Endothelial cell (in vitro differentiated cells): ENCODE measurements at places on chromosomes 16 and 17.

- peak; percentile 95 for DNase-seq
- no peak overlapping the region for H3K27ac ChIP-seq
- no peak overlapping the region for H3K4me3 ChIP-seq
Measured at GRCh38 chr17:74957935-74958740, 14.4 kb downstream of the HID1 start.

- no peak overlapping the region for H3K27ac ChIP-seq
- no peak overlapping the region for H3K4me3 ChIP-seq
- peaks cover 8% of the 10 kb centered on the region for H3K4me1 ChIP-seq
Measured at GRCh38 chr17:8935191-8935590, 30.3 kb downstream of the PIK3R5 start.

DNA sequence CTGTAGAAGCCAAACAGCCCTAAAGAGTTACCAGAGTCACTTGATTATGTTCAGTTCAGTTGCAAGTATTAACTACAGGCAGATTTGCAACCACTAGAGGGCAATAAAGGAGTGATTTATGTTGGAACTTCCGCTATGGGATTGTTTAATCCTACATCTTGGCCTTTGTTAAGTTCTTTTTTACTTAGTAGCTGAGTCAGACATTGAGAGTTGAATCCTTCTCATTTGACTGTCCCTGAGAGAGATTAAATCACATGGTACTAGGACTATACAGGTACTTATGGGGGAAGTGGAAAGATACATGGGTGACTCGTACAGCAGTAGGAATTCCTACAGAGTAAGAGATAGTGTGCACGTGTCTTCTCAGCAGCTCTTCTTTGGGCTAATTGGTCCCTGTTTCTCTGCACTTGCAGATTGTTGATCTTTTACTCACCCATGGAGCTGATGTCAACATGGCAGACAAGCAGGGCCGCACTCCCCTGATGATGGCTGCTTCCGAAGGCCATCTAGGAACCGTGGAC, 40.3 kb downstream of the CYB561 start:
- H3K27me3 ChIP-seq: no peaks in the 10 kb centered on the region
- H3K36me3 ChIP-seq: peaks cover 26% of the 10 kb centered on the region
- DNase-seq: no peak
- no peak overlapping the region for H3K27ac ChIP-seq
- H3K4me1 ChIP-seq: peaks cover 8% of the 10 kb centered on the region
- H3K4me3 ChIP-seq: no peak overlapping the region

DNA sequence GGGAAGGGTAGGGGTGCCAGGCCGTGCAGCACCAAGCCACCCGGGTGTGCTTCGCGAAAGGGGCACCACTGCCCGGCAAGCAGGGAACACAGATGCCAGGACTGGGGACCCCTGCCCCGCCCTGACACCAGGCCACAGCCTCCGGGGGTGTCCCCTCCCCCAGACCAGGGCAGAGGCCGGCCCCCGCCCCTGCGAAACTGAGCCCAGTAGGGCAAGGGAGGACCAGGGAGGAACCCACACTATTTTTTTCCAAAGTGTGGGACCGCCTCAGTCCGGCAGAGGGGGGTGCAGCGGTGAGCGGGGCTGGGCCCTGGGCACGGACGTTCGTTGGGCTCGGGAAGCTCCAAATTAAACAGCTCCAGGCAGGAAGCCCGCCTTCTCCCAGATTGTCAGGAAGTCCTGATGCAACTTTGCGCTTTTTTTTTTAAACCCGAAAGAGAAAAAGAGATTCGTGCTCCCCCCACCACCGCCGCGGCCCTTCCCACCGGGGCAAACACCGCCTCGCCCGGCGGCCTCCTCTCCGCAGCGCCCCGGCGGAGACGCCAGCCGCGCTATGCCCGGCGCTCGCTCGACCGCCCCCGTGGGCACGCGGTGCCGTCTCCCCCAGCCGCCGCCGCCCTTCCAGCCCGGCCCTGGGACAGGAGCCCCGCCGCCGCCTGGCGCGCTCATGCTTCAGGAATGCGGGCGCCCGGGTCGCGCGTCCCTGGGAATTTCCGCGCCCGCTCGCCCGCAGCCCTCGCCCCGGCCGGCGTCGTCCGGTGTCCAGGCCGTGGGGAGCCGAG, 755 bp downstream of the PIEZO1 start:
- peak overlapping the region; percentile 90 for H3K4me3 ChIP-seq
- no peaks in the 10 kb centered on the region for H3K36me3 ChIP-seq
- peak; percentile 80 for DNase-seq
- peaks cover 6% of the 10 kb centered on the region for H3K27me3 ChIP-seq
- peaks cover 34% of the 10 kb centered on the region for H3K4me1 ChIP-seq

- no peak for DNase-seq
- H3K27me3 ChIP-seq: no peaks in the 10 kb centered on the region
- H3K36me3 ChIP-seq: peaks cover 4% of the 10 kb centered on the region
- H3K4me3 ChIP-seq: peak overlapping the region; percentile 92
- peak overlapping the region; percentile 72 for H3K27ac ChIP-seq
- H3K4me1 ChIP-seq: peaks cover 4% of the 10 kb centered on the region
Measured at GRCh38 chr17:59107306-59107670, 608 bp upstream of the TRIM37 start.

DNA sequence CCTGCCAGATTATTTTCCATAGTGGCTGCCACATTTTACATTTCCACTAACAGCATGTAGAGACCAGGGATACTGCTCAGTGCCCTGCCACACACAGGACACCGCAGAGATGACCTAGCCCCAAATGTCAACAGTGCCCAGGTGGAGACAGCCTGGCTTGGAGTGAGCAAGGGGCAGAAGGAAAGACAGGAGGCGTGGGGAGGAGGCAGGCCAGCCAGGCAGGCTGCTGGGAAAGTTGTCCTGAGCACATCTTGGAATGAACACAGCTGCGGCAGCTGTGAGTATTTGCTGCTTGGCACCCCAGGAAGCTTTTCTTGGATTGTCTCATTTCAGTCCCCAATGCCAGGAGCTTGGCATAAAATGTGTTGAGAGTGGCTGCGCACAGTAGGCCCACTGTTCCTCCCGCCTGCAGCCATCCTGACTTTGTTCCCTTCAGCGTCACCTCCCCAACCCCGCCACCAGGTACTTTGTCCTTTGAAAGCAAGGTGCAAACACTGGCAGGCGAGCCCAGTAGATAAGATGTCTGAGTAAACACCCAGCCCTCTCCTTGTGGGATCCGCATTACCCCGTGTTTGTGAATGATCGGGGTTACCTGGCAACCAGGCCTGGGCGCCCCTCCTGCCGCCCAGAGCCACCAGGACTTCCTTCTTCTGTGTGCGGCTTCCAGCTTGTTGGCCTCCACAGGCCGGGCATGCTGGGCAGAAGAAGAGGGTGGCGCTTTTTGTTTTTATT, 114.0 kb downstream of the CMIP start:
- H3K27ac ChIP-seq: peak overlapping the region; percentile 78
- H3K36me3 ChIP-seq: no peaks in the 10 kb centered on the region
- H3K27me3 ChIP-seq: peaks cover 4% of the 10 kb centered on the region
- H3K4me1 ChIP-seq: peaks cover 7% of the 10 kb centered on the region
- no peak overlapping the region for H3K4me3 ChIP-seq

GRCh38 chr17:73007407-73007806, 85.1 kb downstream of the SLC39A11 start:
- H3K27ac ChIP-seq: no peak overlapping the region
- no peak overlapping the region for H3K4me3 ChIP-seq
- H3K27me3 ChIP-seq: peaks cover 2% of the 10 kb centered on the region
- H3K4me1 ChIP-seq: peaks cover 13% of the 10 kb centered on the region
- no peaks in the 10 kb centered on the region for H3K36me3 ChIP-seq

DNA sequence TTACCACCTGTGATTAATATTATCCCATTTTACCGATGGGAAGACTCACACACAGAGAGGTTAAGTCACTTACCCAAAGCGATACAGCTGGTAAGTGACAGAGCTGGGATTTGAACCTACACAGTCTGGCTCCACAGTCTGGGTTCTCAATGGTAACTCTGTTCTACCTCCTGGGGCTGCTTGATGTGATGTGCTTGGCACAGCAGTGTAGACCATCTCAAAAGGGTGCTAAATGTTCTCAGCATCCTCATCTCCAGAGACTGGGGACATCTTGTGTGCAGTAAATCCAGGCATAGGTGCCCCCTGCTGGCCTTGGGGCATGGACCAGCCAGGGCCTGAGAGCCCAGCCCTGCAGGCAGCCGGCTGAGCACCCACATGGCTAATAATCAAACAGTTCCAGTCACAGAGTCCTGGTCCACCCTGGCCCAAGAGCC, 15.4 kb upstream of the KATNB1 start:
- DNase-seq: peak; percentile 79
- no peaks in the 10 kb centered on the region for H3K4me1 ChIP-seq
- H3K27me3 ChIP-seq: peaks cover 6% of the 10 kb centered on the region
- no peak overlapping the region for H3K4me3 ChIP-seq
- no peaks in the 10 kb centered on the region for H3K36me3 ChIP-seq
- H3K27ac ChIP-seq: no peak overlapping the region

DNA sequence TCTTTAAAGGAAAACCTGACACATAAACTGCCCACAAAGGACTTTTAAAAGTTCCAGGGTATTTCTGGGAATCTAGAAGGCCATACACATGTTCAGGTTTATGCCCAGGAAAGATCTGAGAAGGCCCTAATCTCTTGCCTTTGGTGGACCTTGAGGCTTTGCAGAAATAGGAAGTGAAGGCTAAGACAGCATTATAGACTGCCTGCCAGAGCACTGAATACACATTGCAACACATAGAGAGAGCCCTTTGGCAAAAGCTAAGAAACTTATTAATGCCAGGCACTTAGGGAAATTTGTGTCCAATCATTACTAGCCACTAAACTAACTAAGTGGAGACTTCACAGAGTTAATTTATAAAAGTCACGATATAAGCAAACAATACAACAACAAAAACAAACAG, 70.4 kb downstream of the MMD start:
- H3K36me3 ChIP-seq: no peaks in the 10 kb centered on the region
- H3K4me3 ChIP-seq: no peak overlapping the region
- peaks cover 4% of the 10 kb centered on the region for H3K27me3 ChIP-seq
- no peak overlapping the region for H3K27ac ChIP-seq
- H3K4me1 ChIP-seq: no peaks in the 10 kb centered on the region

DNA sequence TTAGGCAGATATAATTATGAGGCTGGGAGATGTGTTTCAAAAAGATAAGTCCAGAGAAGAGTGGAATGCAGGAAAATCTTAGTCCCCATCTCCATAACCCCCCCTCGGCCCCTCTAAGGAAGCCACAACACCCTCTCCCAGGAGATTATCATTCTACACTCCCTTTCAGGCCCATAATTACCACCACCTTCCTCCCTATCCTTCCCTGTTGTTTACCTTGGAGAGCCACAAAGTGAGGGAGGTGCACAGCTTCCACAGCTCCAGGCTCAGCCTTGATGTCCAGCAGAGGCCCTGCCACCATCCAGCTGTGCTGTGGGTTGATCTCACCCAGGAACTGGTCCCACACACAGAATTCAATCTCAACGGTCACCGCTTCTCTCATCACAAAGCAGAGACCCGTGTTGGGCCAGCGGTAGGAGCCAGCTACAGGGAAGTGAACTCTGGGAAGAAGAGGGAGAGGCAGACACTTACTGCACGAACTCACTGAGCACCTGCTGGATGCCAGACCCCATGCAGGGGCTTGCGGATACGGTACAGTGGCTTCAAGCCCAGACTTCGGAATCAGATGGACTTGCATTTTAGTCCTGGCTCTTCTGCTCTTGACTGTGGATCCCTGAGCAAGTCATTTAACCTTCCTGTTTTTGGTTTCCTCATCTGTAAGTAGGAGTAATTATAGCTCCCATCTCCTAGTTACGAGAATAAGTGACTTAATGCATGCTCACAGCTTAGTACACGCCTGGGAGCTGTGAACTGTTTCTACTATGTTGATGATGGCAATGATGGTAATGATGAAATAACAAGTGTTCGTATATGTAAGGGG, 44.1 kb downstream of the MIS12 start:
- H3K27ac ChIP-seq: no peak overlapping the region
- H3K4me3 ChIP-seq: no peak overlapping the region
- H3K36me3 ChIP-seq: no peaks in the 10 kb centered on the region
- peaks cover 4% of the 10 kb centered on the region for H3K27me3 ChIP-seq
- H3K4me1 ChIP-seq: no peaks in the 10 kb centered on the region

GRCh38 chr17:7383742-7384488, 3.0 kb downstream of the TNK1 start:
- H3K27me3 ChIP-seq: peaks cover 28% of the 10 kb centered on the region
- peaks cover 10% of the 10 kb centered on the region for H3K36me3 ChIP-seq
- peak; percentile 55 for DNase-seq
- peaks cover 14% of the 10 kb centered on the region for H3K4me1 ChIP-seq
- no peak overlapping the region for H3K27ac ChIP-seq
- H3K4me3 ChIP-seq: no peak overlapping the region

DNA sequence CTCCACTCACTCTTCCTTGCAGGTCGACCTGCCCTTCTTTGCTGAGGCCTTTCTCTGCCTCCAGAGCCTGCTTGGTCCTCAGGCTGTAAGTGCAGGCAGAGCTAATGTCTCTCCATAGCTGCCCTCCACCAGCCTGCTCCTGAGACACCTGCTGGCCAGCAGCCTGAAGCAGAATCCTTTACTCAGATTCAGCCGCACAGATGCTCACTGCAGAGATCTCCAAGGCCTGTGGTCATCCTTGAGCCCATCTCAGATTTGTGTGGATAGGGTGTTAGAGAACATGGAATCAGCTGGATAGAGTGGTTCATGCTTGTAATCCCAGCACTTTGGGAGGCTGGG, 11.5 kb downstream of the DEXI start:
- peaks cover 7% of the 10 kb centered on the region for H3K36me3 ChIP-seq
- DNase-seq: no peak
- H3K4me3 ChIP-seq: no peak overlapping the region
- H3K27ac ChIP-seq: no peak overlapping the region

DNA sequence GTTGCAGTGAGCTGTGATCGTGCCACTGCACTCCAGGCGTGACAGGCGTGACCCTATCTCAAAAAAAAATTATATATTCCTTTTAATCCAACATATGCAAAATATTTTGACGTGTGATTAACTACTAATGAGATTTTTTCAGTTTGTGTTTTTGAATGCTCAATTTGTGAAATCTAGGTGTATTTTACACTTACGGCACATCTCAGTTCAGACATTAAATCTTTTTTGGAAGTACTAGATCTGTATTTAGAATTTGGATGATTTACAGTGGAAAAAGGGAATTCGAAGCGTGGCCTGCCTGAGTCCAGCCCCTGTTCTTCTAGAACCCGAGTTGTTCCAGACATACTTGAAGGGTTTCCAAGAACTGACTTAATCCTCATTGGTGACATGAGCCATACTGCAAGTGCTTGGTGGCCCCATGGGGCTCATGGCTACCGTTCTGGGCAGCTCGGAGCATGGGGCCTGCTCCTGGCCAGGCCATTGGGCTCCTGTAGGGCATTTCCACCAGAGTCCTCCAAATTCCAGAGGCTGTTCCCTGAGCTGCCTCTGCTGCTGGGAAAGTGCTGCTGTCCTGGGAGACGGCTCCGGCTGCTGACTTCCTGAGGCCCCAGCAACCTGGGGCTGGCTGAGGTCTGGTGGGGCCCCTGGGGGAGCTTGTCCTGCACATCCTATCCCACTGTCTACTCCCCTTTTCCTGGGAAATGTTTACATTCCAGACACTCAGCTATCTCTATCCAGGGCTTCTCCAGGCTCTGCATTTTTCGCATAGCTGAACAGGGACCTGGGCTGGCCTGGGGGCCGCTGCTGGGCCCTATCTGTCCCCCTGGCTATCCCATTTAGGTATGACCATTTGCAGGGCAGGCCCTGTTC, 27.2 kb downstream of the LLGL2 start:
- peak overlapping the region; percentile 24 for H3K27ac ChIP-seq
- H3K4me3 ChIP-seq: no peak overlapping the region
